ENCODE measurements at places on chromosomes 2 and 18.

GRCh38 chr2:181656450-181657291 lies at the start of gene CERKL:
TSS of gene CERKL (minus strand) at chr2:181657105. CDS start at chr2:181657006, 99 bp downstream.
- DNase-seq, result no peak

DNA sequence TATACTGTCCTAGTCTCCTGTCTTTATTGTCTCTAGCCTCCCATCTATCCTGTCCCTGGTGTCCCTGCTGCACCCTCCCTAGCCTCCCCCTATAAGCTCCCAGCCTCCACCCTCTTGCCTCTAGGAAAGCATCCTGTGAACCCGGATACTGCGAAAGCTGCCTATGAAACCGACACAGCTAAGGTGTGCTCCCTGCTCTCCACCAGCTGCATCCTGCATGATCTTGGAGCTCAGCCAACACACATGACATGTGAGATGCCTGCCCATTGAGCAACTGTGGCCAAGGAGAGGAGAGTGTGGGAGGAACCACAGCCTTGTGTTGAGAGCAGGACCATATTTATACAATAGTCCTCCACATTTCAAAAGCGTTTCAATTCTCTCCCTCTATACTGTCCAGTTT lies 187.1 kb downstream of the ZBTB7C start:
- DNase-seq, result peak; percentile 16

DNA sequence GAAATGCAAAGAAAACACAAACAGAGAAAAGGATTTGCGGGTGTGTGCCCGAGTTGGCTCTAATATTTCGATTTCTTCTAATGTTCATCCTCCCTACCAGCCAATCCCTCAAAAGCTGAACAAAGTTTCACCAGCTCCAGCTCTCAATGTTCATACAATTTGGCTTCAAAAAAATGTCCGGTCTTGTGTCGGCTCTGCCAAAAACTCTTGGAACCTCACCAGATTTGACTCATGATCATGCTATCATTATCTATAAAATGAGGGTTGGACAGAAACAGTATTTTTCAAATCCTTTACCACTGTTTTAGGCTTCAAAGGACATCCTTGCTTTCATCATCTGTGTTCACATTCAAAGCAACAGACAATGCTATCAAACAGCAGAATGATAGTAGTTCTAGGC lies 88.2 kb downstream of the CRACDL start:
- DNase-seq, result no peak

DNA sequence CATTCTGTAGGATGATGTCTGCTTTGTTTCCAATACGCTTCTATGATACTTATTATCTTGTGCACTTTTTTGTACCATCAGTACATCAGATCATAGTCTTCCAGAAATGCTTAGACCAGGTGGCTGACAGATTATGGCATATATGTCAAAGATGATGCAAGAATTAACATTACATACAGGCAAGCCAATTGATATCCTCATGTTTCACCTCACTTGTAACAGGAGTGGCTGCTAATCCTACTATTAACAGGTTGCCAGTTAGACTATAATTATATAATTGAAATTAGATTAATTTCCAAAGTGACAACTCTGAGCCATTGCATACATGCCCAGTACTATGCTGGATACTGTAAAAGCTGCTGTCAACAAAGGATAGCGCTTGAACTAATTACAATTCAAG lies 77.2 kb downstream of the TLK1 start:
- DNase-seq, result no peak

DNA sequence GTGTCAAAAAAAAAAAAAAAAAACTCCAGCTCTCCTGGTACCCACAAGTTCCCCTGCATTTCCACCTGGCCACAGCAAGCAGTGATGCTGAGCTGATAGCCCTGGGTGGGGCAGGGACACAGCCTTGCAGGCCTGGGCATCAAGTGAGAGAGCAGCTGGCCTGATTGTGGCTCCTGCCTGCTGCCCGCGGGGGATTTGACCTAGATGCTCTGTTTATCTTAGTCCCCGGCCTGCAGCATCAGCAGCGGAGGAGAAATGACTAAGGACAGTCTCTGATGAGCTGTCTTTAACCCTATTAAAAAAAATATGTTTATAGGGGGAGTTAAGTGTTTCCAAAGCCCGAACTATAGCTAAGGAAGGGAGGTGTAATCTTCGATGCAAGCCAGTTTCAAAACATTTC lies 102.6 kb downstream of the MTCL1 start:
- DNase-seq, result no peak

- DNase-seq, result no peak
Observed at GRCh38 chr2:26559556-26559955, 81.6 kb downstream of the CIB4 start.

GRCh38 chr2:191470306-191470705 lies 207.6 kb upstream of the NABP1 start:
- DNase-seq, result no peak

GRCh38 chr2:234329202-234329960 lies 167.5 kb downstream of the ARL4C start:
- no peak for DNase-seq

DNA sequence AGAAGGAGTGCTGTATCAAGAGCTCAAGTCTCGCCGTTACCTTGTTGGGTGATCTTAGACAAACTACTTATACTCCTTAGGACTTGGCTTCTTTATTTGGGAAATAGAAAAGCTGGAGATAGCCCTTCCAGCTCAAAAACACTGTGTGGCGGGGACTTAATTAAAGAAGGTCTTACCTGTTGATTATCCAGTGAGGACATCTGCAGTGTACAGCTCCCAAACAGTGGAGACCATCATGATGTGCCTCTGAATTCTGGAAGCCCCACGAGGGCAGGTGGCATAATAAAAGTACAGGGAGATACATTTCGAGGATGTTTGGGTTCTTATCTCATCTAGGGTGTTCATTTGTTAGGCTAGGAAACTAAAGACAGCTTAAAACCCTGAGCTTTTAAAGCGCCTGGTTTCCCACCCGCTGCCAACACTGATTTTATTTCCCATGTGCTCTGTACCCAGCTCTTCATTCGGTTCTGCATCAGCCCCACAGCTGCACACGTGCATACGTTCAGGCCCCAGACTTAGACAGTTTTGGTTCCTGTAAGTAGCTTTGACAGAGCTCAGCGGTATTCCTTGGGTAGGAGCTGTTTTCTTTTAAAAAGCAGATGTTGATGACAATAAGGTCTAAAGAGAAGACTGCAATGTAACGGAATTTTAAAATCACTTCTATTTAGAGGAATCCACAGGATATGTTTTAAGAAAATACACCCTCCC lies 80.5 kb upstream of the SIX2 start:
- no peak for DNase-seq
